Activated T-helper 9 cell treated with anti-CD3 and anti-CD28 coated beads, Interleukin-2, amount 50 U/mL, for 16 hours (primary cell): ENCODE measurements at places on chromosomes 7 and 10.

- DNase-seq = no peak
These were observed 957 bp upstream of the SVIL start for GRCh38 chr10:29635711-29636144.

- no peak for DNase-seq
These were observed 65.4 kb downstream of the PRPF18 start for GRCh38 chr10:13651969-13652720.

DNA sequence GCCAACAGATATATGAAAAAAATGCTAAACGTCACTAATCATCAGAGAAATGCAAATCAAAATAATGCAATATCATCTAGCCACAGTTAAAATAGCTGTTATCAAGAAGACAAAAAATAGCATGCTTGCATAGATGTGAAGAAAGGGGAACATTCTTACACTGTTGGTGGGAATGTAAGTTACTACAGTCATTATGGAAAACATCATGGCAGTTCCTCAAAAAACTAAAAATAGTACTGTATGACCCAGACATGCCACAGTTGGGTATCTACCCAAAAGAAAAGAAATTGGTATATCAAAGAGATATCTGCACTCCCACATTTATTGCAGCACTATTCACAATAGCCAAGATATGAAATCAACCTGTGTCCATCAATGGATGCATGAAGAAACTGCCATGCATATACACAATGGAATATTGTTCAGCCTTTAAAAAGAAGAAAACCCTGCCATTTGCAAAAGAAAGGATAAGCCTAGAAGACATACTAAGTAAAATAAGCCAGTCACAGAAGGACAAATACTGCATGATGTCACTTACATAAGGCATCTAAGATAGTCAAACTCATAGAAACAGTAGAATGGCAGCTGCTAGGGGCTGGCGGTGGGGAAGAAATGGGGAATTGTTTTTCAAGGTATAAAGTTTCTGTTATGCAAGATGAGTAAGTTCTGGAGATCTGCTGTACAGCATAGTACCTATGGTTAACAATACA is 107.0 kb downstream of the PTPN20 start:
- no peak for DNase-seq

DNA sequence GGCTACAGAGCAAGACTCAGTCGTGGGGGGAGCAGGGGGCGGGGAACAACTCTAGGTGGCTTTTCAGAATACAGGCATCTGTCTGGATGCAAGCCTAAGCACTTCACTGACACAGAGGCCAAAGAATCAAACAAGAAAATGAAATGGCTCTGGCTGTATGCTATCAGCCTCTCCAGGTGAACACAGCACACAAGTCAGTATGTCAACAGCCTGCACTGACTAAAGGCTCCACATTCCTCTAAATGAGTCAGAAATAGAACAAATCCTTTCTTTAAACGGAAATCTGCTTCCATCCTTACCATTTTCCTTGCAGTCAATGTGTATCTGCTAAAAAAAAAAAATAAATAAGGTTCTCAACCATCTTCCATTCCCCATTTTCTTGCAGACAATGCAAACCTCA is 88.3 kb downstream of the ARMH3 start:
- no peak for DNase-seq

- no peak for DNase-seq
These were observed 99.9 kb downstream of the TRIL start for GRCh38 chr7:28858206-28858605.

GRCh38 chr10:86303626-86304025 is 63.0 kb downstream of the GRID1 start:
- DNase-seq = no peak

DNA sequence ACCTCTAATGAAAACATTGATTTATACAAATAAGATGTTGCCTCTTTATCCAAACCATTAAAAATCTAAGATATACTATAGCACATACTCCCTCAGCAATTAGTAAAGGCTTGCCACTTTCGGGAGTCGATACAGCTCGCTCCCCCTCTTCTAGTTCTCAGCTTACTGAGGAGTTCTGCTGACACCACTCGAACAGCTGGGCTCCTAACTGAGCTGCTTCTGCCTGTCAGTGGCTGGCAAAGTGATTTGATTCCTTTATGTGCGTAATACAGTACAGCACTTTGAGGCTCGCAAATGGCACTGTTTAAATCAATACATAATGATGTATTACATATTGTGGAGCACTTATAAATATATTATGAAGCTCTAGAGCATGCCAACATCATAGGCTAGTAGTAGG is 241.8 kb downstream of the CREB5 start:
- no peak for DNase-seq

- no peak for DNase-seq
These were observed 239.6 kb downstream of the SKIDA1 start for GRCh38 chr10:21285742-21286331.

GRCh38 chr7:138768241-138768640 is 29.6 kb upstream of the TMEM213 start:
- DNase-seq = no peak

GRCh38 chr7:70684173-70684572 is 447.8 kb upstream of the GALNT17 start:
- DNase-seq = no peak

- DNase-seq = no peak
These were observed 64.1 kb downstream of the PIK3AP1 start for GRCh38 chr10:96656198-96656577.

DNA sequence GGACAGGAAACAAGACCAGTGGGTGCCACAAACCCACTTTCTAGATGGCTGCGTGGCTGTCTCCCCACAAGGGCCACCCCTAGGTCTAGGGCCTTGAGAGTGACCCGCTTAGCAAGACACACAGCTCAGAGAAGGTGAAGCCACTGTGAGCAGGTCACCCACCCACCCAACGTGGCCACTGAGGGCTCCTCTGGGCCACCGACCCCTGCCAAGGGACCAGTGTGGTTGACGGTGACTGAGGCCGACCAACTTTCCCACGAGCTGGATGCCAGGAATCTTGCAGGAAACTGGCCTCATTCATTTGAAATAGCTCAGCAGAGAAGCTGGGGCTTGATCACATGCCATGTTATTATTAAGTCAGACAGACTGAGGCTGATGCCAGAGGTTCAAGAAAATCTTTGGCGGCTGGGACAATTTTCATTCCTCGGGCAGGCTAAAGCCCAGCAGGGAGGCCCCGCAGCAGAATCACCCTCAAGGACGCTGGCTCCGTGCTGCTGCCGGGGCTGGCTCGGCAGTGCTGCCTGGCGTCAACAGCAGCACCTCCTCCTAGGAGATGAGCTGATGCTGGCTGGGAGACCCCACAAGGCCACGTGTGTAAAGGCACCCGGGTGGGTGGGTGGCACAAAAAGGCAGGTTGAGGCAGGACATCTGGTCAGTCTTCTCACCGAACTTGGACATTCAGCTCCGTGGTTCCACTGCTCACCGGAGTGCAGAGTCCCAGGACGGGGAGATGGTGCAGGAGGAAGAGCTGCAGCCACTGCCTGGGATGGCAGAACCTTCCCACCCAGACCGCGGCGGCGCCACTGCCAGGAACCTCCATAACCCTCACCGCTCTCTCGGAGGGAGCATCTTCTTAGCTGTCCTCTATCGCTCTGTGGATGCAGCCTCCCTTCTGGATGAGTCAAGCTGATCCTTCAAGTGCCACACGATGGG is 57.8 kb downstream of the ZRANB1 start:
- DNase-seq = no peak

GRCh38 chr10:68333440-68334431 is 1.0 kb upstream of the PBLD start:
- no peak for DNase-seq

DNA sequence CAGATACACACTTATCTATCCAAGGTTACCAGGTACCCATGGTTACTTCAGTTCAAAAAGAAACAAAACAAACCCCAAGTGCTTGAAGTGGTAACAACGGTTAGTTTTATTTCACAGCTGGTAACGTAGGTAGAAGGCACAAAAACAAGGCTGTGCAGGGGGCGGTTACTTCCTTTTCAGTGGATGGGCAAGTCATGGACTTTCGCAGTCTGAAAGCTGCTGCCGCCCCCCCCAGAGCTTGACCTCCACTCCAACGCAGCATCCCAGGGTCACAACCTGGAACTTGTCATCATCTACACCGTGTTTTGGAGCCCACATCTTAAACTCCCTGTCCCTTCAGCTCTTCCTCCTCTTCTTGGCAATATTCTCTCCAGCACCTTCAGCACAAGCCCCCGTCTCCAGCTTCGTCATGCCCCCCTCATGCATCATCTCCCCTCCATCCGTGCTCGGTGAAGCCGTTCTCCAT is 181.2 kb upstream of the ITGB1 start:
- peak; percentile 55 for DNase-seq

GRCh38 chr7:137946011-137946410 is 55.9 kb downstream of the CREB3L2 start:
- DNase-seq = no peak

DNA sequence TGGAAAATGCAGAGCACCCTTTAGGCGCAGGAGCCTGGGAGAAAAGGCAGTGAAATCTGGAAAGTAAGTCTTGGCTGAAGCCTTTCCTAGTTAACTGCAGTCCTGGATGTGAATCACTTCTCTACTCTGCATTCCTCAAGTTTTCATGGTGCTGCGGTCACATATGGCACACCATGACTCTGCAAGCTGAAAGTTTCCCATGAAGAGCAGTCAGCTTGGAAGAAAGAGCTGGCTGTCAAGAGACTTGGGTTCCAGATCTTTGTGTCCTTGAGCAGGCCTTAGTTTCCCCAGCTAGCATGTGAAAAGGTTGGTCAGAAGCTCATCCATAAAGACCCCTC is 548.3 kb downstream of the SORCS3 start:
- no peak for DNase-seq

DNA sequence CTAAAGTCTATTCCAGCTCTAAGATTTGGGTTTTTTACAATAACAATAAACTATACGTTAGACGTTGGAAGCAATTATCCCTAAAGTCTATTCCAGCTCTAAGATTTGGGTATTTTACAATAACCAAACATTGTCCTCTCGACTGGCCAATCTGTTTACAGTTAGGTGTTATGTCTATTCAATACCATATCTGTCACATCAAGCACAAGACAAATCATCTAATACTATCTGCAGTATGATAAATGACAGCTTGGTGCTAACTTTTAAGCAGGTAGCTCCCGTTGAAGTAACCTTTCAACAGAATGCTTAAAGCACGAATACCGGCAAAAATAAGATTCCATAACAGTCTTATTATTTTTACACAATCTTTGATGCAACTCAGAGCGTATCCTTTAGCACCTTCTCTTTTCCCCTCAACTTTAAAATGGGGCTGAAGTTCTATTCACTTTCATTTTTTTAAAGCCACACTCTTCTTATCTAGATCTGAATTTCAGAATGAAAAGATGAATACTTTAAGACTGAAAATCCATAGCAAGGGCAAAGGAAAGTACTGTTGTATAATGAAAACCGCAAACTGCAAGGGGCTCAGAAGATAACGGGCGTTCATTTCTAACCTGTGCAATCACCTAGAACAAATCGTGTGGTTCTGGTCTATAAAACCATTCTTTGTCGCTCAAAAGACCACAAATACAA is 925 bp downstream of the H2AZ2 start:
- DNase-seq = peak; percentile 7

GRCh38 chr10:91295346-91295745 is 74.9 kb downstream of the PCGF5 start:
- no peak for DNase-seq

GRCh38 chr10:127013211-127013656 is 108.0 kb downstream of the DOCK1 start:
- DNase-seq = no peak

DNA sequence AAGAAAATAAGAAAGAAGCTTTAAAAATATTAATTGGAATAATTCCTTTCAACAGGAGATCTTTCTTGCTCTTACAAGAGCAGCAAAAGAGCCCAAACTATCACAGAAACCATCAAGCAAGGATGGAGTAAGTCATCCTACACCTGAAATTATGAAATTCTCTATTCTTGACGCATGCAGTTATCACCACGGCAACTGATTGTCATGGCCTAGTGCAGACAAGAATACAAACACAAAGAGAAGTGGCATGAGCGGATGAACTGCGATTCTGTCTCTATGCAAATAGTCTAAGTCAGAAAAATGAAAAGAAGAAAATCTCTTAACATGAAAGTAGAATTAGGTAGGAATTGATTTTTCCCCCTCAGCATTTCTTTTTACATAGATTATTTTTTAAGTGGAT is 54.8 kb upstream of the SLC35B4 start:
- no peak for DNase-seq

DNA sequence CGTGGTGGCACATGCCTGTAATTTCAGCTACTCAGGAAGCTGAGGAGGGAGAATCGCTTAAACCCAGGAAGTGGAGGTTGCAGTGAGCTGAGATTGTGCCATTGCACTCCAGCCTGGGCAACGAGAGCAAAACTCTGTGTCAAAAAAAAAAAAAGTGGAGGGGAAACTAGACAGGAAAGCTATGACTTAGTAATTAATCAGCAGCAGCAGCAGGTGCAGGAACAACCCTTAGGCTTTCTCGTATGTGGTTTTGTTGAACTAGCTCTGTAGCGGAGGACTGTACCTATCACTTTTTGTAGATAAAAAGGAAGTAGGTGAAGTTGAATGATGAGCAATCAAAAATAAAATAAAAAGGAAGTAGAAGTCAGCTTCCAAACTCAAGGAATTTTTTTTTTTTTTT is 76.9 kb upstream of the KMT2C start:
- DNase-seq = no peak

GRCh38 chr10:128296253-128297007 is 170.2 kb upstream of the MKI67 start:
- no peak for DNase-seq

- DNase-seq = no peak
These were observed 36.3 kb downstream of the SCART1 start for GRCh38 chr10:133489816-133490588.

GRCh38 chr7:24441314-24442027 is 131.8 kb upstream of the PALS2 start:
- no peak for DNase-seq

DNA sequence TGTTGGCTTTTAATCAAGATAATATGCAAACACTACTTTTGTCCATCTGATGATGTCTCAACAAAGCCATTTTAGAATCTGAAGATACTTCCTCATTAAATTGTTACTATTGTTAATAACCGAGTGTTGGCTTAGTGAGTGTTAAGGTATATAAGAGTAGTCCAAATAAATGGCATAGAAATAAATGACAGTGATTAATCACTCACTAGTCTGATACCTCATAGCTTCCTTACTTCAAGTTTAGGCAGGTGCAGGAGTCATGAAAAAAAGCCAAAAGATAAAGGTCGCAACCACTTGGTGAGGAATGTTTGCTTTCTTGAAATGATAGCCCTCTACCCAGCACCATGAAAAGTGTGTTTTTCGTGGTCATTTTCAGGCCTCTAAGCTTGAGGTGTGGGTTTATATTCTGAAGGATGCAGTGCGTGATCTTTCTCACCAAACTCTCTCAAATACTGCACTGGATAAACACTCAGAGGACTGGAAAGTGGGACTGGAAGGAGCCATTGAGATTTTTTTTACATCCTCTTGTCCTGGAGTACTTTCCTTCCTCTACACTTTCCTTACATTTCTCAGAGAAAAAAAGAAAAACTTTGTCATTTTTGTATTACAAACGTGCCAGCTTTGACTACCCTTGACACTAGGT is 138.1 kb downstream of the KIAA1217 start:
- no peak for DNase-seq
